ENCODE measurements at places on chromosomes 5 and 9.

DNA sequence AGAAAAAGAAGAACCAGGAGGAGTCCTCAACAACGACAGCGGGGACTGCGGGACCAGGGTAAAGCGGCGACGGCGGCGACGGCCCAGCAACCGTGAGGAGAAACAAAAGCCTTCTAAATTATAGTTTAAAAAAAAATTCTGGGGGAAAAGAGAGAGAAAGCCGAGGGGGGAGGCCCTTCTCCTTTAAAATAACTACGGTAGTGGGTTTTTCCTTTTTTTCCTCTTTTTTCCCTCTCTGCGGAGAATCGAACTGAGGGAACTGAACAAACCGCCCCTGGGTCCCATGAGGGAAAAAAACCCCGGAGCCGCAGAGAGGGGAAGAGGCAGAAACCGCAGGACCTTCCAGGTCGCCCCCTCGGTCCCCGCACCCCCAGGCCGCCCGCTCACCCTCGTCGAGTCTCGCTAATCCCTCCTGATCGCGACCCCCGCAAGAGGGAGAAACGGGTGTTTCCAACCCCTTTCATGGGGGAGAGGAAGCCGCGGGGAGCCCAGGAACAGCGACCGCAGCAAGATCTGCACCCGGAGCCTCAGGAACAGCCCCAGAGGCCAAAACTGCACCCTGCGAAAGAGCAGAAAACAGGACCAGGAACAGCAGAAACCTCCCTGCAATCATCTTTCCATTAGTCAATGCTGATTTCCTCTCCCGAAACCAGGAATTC, 453 bp downstream of the CPEB4 start:
- no peak for DNase-seq

GRCh38 chr5:161851691-161852299, 3.9 kb downstream of the GABRA1 start:
- no peak for DNase-seq

- DNase-seq = peak; percentile 33
These were observed 51.9 kb upstream of the ZBED3 start for GRCh38 chr5:77139001-77139400.

- no peak for DNase-seq
These were observed 2149.4 kb upstream of the ACO1 start for GRCh38 chr9:30235068-30235467.

DNA sequence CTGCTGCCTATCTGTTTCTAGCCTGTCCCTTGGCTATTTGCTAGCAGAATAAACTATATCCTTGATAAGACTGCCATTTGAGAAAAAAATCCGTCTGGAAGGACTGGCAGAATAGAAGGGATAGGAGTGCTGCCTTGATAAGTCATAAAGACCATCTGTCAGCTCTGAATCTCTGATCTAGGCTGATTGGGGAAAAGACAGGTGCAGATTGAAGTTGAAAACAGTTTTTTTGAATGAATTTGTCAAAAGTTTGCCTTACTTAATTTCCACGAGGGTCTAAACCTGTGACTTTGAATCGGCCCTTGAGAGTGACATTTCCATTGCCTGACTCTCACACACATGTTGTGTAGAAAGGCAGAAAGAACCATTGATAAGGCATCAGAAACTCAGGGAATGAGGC, 218.6 kb downstream of the MAN2A1 start:
- no peak for DNase-seq

DNA sequence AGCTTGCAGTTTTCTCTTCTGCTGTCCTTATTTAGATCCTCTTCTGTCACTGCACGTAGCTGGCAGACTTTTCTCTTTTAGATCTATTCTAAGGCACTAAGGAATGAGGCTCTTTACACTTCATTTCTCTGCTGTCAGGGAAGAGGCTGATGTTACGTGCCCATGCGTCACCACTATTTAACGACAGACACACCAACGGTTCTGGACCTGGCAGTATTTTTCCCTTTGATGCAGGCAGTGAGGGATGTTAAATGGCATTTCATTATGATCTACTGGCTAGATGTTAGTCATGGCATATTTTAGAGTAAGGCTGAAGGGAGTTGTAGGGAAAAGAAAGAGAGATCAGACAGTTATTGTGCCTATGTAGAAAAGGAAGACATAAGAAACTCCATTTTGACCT, 8.2 kb upstream of the CRHBP start:
- no peak for DNase-seq

- DNase-seq = no peak
These were observed 449.3 kb upstream of the KLF4 start for GRCh38 chr9:107938801-107939386.

DNA sequence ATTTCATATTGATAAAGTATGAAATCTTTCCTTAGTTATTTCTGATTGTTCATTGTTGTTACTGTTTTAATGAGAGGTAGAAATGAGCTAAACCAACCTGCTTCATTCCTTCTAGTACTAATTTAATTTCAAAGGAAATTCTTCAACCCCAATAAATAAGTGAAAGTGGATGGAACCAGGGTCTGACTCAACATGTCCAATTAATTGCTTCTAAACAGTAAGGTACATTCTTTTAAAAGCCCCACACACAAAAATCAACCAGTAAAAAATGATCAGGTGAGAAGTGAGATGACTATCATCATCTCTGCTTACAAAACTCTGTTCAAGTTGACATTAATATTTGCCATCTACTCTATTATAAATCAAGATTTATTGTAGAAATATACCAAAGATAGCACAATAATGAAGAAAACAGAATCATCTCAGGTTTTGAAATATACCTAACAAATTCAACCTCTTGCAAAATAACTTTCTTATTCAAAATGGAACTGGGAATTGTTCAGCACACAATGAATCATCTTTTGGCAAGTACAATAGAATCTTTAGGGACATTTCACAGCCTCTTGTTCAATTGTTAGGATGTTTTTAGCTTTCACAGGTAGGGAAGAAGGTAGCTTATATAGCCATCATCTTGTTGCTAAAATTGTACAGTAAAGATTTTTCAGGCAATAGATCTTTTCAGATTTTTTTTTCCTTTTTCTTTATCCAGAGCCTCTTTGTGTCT, 114.5 kb downstream of the RPS23 start:
- peak; percentile 29 for DNase-seq

- DNase-seq = peak; percentile 1
These were observed 1622.5 kb downstream of the MAT2B start for GRCh38 chr5:165127941-165128340.

- DNase-seq = no peak
These were observed 128.5 kb downstream of the CHSY3 start for GRCh38 chr5:130032807-130033206.

DNA sequence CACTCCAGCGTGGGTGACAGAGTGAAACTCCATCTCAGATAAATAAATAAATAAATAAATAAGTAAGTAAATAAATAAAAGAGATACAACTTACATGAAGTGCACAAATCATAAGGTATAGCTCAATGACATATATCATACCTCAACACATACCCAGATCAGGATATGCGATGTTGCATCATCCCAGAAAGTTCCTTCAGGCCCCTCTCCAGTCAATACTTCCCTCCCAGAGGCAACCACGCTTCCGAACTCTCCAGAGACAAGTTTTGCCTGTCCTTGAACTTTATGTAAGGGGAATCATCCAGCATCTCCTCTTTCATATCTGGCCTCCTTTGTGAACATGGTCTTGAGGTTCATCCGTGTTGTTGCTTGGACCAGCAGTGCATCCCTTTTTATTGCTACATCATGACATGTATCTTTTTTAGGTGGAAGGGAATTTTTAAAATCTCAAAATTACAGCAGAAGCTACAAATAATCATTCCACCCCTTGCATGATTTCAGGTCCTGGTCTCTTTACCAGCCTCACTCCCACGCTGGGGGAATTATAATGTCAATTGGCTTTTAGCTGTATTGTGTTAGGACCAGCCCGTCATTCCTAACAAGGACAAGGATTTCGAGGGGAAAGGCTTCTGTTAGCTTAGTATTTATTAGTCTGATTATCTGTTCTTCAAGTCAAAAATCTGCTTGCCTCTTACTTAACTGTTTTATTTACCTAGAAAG, 32.9 kb upstream of the AOPEP start:
- DNase-seq = no peak

GRCh38 chr9:137486141-137486490, 27.0 kb upstream of the NSMF start:
- no peak for DNase-seq

DNA sequence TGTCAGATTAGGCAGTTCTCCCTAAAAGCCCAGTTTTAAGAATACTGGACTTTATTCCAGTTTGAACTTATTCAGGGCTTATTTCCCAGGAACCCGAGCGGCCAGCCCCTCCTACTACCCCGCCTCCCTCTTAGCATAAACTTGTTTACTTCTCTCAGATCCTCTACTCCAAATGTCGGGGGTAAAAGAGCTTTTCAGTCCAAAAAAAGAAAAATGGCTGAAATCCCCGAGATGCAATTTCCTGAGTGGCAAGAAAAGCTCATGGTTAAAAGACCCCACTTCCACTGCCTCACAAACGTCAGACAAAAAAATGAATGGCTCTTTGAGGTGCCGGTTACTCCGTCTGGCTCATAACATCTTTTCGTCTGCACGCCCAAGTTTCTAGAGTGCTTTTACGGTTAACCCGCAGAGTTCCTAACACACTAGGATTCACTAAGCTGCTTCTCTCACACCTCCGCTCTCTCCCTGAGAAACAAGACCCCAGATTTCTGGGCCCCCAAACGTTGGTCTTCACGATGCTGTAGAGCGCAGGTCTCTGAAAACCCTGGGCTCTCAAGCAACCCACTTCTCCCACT, 402 bp downstream of the BRD8 start:
- DNase-seq = peak; percentile 19
